ENCODE measurements at places on chromosomes 4 and X. TPM values are rescaled to one million over a fixed set of nuclear protein-coding genes. Genes with fewer than 3 reads are reported as not detected.

MAGEB10 gene
- not detected for total RNA-seq

F8 gene
- 6.4 TPM for total RNA-seq

PRDM8 gene
- 4.7 TPM for total RNA-seq

MSN gene
- total RNA-seq, result 96.6 TPM

HMX1 gene
- 0.09 TPM for total RNA-seq

GRCh38 chrX:115650449-115650848 lies 89.5 kb downstream of the PLS3 start:
- H3K4me1 ChIP-seq, result no peaks in the 10 kb centered on the region
- no peak overlapping the region for H3K4me3 ChIP-seq
- no peak for DNase-seq
- peaks cover 14% of the 10 kb centered on the region for H3K27me3 ChIP-seq
- no peak overlapping the region for H3K27ac ChIP-seq
- peaks cover 12% of the 10 kb centered on the region for H3K36me3 ChIP-seq

- H3K4me1 ChIP-seq, result peaks cover 19% of the 10 kb centered on the region
- DNase-seq, result no peak
- H3K27me3 ChIP-seq, result no peaks in the 10 kb centered on the region
- H3K36me3 ChIP-seq, result peaks cover 11% of the 10 kb centered on the region
- H3K27ac ChIP-seq, result no peak overlapping the region
- H3K4me3 ChIP-seq, result no peak overlapping the region
Measured at GRCh38 chrX:154545673-154546274, 872 bp downstream of the G6PD start.

DNA sequence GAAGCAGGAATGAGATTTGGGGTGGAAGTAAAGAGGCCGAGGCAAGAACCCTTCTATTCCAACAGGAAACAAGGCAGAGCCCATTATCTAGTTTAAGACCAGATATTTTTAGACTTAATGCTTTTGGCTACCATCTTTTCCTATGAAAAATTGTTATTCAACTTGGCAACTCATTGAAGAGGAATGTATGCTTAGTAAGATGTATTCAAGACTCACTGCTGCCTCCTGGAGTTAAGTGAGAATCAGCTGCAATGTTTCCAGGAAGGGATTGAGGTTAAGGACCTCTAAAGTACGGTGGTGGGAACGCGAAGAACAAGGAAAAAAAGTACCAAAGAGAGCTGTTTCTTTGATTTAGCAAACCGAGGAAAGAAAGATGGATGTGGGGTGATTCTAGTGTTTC lies 89.1 kb downstream of the RAPGEF2 start:
- no peak for DNase-seq
- no peaks in the 10 kb centered on the region for H3K27me3 ChIP-seq
- no peaks in the 10 kb centered on the region for H3K36me3 ChIP-seq
- no peak overlapping the region for H3K4me3 ChIP-seq

DNA sequence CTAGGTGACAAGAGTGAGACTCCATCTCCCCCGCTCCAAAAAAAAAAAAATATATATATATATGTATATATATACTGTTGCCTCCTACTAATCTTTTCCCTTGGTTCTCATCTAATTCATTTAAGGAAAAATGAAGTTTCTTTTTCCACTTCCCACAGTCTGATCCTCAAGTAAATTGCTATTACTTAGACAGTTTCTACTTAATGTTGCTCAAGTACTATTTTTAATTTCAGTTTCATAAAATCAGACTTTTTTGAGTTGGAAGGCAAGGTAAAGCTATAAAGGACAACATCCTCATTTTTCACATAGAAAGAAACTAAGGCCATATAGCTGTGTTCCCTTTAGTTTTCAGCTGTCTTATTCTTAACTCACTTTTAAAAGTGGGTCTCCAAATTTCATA lies 5.8 kb downstream of the RXFP1 start:
- no peak for DNase-seq
- H3K4me3 ChIP-seq, result no peak overlapping the region
- no peaks in the 10 kb centered on the region for H3K36me3 ChIP-seq
- H3K27me3 ChIP-seq, result no peaks in the 10 kb centered on the region
- no peaks in the 10 kb centered on the region for H3K4me1 ChIP-seq

DNA sequence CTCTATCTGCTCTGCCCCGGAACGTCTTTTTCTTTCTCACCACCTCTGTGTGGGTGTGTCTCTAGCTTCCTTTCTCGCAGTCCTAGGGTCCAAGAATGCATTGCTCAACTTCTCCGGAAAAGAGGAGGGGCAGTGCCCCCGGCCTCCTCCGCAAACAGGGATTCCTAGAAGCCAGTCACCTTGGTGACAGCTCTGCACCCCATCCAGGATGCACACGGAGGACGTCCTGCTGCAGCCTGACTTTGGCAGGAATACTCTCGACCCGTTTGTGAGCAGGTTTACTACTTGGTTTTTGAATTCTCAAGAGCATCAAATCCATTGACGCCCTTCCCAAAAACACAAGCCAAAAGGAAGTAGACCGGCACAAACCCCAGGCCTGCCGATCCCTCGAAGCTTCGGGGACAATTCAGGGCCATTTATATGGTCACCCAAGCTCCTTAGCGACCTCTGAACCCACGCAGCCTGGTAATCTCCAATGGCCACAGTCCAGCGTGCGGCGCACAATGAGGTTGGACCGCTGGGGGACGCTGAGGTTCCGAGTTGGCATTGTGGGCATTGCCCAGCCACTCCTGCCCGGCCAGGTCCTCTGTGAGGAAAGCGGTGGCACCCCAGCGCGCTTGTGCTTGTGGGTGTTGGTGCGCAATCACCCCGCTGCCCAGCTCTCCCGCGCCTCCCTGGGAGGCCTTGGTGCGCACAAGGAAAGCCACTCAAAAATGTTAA lies 9.8 kb downstream of the NKX3-2 start:
- H3K27me3 ChIP-seq, result peaks cover 96% of the 10 kb centered on the region
- peaks cover 8% of the 10 kb centered on the region for H3K4me1 ChIP-seq
- H3K4me3 ChIP-seq, result no peak overlapping the region
- no peak overlapping the region for H3K27ac ChIP-seq

DNA sequence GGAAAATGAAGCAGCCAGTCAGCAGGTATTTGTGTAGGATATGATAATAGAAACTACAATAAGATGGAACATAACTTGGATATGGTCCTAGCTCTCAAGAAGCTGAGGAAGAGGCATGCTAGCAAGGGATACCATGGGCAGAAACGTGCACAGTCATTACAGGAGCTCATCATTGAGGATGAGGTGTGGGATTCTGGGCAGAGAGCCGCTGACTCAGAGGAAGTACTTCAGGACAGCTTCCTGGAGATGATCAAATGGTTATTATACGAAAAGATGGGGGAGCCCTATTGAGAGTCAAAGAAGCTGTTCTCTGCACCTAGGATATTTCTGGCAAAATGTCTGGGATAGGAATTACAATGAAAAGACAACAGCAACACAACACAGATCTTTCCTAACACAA lies 116.0 kb upstream of the PDE5A start:
- H3K27ac ChIP-seq, result no peak overlapping the region
- DNase-seq, result no peak
- H3K27me3 ChIP-seq, result no peaks in the 10 kb centered on the region
- peaks cover 2% of the 10 kb centered on the region for H3K4me1 ChIP-seq
- no peaks in the 10 kb centered on the region for H3K36me3 ChIP-seq

DNA sequence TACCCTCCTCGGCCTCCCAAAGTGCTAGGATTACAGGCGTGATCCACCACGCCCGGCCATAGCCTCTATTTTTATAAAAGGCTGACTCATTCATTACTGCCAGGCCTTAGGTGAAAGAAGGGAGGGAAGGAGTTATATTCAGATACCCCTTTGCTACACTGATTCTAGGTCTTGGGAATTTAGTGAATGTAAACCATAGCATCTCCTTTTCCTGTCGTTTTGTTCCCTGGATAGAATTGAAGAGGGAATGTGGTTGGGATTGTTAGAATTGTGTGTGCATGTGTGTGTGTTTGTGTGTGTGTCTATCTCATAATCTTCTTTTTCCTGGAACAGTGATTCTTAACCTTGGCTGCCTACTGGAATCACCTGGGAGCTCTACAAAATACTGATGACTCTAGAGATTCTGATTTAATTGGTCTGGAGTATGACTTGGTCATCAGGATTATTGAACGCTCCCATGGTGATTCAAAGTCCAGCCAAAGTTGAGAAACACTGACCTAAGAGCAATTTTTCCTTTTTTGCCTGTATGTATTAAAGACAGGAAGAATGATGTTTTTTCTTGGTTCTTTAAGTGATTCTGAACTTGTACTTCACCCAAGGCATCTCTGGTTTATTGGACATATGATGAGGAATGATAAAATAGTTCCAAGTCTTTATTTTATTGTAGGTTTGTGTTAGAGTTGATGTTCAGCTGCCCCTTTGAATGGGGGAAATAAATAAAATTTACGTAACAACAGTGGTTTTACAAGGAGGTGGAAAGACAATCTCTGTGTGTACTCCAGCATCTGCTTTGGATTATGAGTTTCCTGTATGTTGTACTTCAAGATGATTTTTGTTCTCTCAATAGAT lies 37.0 kb downstream of the NAP1L5 start:
- no peaks in the 10 kb centered on the region for H3K4me1 ChIP-seq
- peaks cover 10% of the 10 kb centered on the region for H3K36me3 ChIP-seq
- H3K27me3 ChIP-seq, result no peaks in the 10 kb centered on the region
- H3K4me3 ChIP-seq, result no peak overlapping the region
- DNase-seq, result peak; percentile 84
- peak overlapping the region; percentile 47 for H3K27ac ChIP-seq

DNA sequence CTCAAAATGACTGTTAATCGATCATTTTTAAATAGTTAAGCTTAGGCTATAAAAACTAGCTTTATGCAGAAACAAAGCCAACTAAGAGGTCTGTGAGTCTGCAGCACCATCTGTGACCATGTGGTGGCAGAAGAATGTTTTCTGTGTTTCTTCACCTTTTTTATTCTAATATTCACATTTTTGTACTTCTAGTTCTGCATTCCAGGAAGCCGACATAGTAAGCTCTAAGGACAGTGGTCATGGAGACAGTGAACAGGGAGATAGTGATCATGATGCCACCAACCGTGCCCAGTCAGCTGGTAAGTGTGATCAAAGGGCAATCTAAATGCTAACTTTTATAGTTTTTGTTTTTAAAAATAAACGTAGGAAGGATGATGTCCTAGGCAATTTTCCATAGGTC lies 5.6 kb downstream of the PCDH10 start:
- no peak overlapping the region for H3K27ac ChIP-seq
- no peak overlapping the region for H3K4me3 ChIP-seq
- H3K36me3 ChIP-seq, result no peaks in the 10 kb centered on the region
- peak; percentile 39 for DNase-seq
- H3K27me3 ChIP-seq, result peaks cover 40% of the 10 kb centered on the region

- H3K36me3 ChIP-seq, result peaks cover 11% of the 10 kb centered on the region
- no peak overlapping the region for H3K27ac ChIP-seq
- H3K27me3 ChIP-seq, result no peaks in the 10 kb centered on the region
- DNase-seq, result no peak
Measured at GRCh38 chr4:3324093-3324815, 31.4 kb downstream of the RGS12 start.

GRCh38 chrX:16114611-16115010 lies 8.8 kb upstream of the GRPR start:
- H3K4me3 ChIP-seq, result no peak overlapping the region
- peaks cover 8% of the 10 kb centered on the region for H3K27me3 ChIP-seq
- peak overlapping the region; percentile 32 for H3K27ac ChIP-seq
- H3K4me1 ChIP-seq, result no peaks in the 10 kb centered on the region

DNA sequence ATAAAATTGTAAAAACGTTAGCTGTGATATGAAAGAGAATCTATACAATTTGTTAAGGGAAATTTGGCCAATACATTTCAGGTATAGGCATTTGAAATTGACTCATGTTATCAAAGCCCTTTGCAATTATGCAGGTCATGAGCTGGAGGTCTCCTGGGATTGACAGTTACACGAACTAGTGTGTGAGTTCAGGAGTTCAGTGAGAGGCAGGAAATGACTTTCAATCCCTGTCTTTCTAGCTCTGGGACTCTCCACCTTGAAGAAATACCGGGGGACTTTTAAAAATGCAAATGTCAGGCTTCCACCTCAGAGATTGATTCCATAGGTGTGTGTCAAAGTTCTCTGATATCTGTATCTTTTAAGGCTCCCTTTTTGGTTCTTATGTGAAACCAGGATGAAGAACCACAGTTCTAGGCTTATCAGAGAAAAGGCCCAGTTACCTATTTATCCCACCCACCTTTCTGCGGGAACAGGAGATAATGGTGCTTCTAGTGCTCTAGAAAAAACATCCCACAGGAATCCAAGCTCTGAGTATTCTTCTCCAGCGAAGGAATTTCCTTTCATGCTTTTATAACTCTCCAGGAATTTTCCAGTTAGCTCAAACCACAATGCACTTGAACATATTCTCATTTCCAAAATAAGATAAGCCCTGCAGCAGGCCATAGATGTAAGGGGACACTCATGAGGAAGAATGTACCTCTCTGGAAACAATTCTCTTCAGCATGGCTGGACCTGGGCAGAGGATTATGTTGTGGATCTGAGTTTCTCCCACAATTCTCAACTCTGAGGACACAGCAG lies 501.0 kb downstream of the IDS start:
- H3K4me3 ChIP-seq, result no peak overlapping the region
- DNase-seq, result no peak
- no peaks in the 10 kb centered on the region for H3K36me3 ChIP-seq
- peaks cover 8% of the 10 kb centered on the region for H3K4me1 ChIP-seq
- H3K27ac ChIP-seq, result no peak overlapping the region

DNA sequence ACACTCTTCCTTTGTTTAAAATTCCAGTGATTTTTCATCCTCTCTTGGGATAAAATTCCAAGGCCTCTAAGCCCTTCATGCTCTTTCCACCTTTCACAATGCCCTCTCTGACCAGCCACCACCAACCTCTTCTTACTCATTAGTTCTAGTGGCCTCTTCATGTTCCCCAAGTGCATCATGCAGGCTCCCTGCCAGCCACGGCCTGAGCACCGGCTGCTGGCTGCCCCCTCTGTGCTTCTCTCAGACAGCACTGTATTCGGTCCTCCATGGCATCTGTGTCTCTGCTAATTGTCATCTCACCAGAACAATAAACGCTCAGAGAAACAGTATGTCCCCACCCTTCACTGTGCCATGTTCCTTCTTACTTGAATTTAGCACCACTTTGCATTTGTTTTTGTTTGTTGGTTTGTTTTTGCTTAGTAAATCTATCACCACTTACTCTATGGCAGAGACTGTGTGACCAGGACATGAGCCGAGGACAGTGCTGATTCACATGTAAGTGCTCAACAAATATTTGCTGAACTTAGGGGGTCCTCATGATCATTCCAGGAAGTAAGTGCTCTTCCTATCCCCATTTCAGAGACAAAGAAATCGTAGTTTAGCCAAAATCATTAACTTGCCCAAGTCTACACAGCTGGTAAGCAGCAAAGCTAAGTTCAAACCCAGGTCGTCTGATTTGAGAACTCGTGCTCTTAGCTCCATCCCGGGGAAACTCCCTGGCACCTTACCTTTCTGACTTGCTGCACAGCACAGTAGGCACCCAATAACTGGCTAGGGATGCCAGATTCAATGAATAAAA lies 77.1 kb upstream of the UCP1 start:
- H3K4me1 ChIP-seq, result no peaks in the 10 kb centered on the region
- no peak overlapping the region for H3K4me3 ChIP-seq
- H3K27ac ChIP-seq, result no peak overlapping the region
- H3K36me3 ChIP-seq, result peaks cover 33% of the 10 kb centered on the region

DNA sequence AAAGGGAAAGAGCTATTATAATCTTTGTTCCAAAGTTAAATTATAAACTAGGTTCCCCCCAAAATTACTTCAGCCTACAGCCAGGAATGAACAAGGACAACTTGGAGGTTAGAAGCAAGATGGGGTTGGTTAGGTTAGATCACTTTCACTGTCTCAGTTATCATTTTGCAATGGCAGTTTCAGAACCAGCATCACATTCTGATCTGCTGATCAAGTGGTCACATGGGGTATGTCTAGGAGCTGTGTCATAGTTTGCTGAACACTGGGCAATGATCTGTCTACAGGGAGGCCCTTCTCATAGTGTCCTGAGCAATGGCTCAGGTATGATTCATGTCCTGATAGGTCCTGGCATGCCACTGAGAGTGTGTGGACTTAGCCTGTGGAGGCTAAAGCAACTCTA lies 41.6 kb upstream of the XIAP start:
- H3K27me3 ChIP-seq, result no peaks in the 10 kb centered on the region
- no peak overlapping the region for H3K4me3 ChIP-seq
- H3K4me1 ChIP-seq, result no peaks in the 10 kb centered on the region
- DNase-seq, result no peak
